ENCODE measurements at places on chromosomes 1 and 21.

- DNase-seq: no peak
These were observed 7.9 kb upstream of the TIAM1 start for GRCh38 chr21:31351960-31352359.

DNA sequence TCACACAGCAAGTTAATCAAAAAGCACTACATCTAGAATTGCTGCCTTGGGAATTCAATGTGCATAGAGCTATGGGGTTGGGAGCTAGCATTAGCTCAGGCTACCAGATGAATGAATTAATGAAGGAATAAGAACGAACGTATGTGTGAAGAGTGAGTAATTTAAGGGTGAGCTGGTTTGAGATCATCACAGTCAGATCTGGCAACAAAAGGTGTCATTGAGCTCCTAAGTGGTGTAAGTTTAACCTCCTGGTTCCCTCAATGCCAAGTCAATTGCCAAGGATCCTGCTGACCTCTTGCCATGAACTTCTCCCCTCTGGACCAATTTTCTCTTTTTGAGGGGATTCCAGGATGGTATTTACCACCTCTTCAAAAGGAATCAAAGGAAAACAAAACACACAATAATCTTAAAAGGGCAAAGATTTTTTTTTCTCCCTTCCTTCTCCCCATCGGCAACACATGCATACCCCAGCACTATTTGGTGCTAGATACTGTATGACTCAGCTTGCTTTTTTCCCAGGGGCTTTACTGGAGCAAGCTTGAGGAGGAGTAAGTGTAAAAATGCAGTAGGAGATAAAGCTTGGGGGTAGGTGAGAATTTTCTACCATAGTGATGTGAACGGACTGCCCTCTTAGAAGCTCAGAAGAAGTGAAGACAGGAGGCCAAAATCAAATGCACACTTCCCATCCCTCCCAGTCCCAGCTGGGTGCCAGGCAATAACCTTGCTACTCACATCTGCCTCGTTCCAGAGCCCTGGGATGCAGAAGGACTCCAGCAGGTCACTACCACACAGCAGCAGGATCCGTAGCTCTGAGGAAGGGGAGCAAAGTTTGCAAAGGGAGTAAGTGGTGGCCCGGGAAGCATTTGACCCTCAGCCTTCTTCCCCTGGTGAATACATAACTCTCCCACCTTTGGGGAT lies 92.0 kb downstream of the LAMC2 start:
- DNase-seq: no peak

DNA sequence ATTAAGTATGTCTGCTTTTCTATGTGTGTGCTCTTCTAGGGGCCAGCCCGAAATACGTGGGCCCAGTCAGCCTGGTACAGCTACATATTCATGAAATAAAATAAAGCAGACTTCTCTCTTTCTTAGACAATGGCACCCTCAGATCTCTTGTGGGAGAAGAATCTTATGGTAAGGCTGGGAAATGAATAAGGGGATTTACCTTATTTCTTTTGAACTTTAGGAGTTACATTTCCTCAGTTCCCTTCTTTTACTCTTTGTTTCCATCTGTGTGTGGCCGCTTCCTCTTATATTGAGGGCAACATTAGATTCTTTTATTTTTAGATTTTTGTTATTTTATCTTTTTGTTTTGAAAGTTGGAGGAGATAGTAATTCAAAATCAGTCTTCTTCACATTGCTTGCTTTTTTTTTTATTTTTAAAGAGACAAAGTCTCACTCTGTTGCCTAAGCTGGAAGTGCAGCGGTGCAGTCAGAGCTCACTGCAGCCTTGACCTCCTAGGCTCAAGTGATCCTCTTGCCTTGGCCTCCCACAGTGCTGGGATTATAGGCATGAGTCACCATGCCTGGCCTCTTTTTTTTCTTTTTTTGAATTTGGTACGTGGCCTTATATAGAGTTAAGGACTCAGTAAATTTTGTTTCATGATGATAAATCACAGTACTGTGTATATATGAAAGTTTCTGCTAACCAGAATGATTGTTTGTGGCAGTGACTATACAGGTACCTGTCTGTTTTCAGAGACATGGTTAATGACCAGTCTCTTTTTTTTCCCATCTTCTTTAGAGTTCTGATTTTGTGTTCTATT lies 9.1 kb downstream of the LAMC1 start:
- DNase-seq: no peak

GRCh38 chr1:115134850-115135480 lies 45.7 kb upstream of the TSPAN2 start:
- DNase-seq: no peak

DNA sequence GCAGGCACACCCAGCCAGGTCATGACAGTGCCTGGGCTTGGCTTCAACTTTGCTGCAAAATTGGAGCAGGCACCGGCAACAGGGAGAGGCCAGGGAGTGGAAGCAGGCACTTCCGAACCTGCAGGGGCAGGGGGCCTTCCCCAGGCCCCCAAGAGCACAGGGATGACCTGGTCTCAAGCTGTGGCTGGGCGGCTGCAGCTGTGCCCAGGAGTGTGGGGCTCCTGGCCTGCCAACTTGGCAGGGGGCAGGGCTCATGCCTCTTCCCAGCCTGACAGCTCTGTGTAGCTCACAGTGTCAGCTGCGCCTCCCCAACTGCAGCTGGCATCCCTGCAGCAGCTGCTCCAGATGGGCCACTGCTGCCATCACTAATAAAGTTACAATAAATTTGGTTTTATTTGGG lies 51.5 kb upstream of the SCYL3 start:
- DNase-seq: no peak

- DNase-seq: no peak
These were observed 165.2 kb upstream of the SAMSN1 start for GRCh38 chr21:14711287-14711686.

GRCh38 chr1:56564615-56565014 lies 14.7 kb downstream of the PLPP3 start:
- no peak for DNase-seq

DNA sequence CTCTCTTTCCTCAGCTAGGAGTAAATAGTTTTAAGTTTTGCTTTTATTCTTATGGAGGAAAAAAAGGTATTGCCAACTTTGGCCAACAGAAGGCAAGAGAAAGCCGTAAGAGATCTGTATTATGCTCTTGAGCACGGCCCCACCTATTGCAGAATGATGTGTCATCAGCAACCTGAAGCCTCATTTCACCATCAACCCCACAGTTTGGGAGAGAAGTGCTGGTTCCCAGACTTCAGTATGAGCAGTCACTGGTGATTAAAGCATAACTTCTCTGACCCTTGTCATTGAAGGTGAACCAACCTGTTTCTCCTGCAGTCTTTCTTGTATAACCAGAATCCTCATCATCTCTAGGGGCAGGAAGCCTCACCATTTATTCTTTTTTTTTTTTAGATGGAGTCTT lies 100.2 kb downstream of the SIPA1L2 start:
- no peak for DNase-seq

DNA sequence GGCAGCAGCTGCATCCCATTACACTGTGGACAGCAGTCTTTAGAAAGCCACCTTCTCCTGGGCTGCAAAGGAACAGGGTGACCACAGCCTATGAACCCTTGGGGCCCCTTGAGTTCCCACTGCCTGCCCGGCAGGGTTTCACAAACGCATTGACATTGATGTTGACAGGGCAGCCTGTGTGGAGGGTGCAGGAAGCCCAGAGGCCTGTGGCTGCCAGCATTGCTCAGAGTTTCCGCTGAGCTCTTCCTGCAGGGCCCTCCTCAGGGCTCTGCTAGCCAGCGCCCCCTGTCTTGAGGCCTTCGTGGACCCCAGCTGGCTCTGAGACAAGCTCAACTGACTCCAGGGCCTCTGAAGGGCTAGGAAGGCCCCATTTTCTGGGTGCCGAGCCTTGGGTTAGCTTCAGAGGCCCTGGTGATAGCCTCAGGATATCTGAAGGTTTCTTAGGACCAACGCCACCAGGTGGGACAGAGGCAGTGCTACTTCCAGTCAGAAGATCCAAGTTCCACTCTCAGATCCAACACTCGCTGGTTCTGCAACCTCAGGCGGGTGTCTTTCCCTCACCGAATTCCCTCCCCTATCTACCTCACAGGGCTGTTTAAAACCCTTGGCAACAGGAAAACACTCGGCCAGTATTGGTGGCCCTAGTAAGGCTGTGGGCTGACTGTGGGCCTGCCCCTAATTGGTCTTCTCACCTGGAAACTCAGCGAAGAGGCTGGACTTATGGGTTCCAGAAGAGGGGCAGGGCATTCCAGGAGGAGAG lies 27.2 kb upstream of the EPS8L3 start:
- no peak for DNase-seq

GRCh38 chr1:25810341-25811299 lies 9.1 kb upstream of the MTFR1L start:
- DNase-seq: no peak

GRCh38 chr21:44817914-44818639 lies at the start of gene SUMO3:
TSS of gene SUMO3 (minus strand) at chr21:44818062. CDS start at chr21:44817968, 94 bp downstream.
- DNase-seq: peak; percentile 57

DNA sequence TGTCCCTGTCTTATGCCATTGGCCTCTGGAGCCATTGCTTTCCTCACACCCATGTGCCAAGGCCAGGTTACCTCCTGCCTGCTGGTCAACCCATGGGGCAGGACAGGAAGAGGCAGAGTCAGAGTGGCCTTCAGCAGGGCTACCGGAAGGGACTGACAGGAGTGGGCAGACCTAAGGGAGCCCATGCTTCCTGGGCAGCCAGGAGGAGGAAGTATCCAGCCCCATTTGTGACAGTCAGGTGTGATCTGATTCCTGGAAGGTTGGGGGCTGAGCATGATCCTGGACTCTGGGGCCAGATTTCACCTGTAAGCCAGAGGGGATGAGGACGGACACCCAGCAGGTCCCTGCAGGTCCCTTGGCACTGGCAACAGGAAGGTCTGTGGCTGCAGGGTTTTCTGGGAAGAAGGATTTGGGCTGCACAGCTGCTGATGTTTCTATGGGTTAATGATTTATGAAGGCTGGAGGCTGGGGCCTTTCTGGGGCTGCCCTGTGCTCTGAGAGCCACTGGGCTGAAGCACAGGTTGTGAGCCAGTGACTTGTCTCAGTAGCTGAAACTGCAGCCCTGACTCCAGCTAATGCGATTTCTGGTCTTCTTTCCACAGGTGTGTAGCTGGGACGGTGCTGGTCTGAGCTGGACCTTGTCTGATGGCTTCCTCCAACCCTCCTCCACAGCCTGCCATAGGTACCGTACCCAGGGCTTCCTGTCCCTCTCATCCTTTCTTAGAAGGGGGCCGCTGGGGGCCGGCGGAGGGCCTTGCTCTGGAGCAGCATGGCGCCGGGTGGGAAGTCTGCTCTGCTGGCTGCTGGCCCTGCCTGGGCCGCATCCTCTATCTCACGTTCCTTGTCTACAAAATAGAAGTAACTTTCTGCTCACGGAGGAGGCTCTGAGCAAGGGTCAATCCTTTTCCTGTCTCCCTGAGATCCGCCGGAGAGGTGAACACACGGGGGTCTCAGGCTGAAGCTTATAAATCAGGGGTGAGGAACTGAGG lies 40.7 kb downstream of the ARHGEF10L start:
- no peak for DNase-seq

- no peak for DNase-seq
These were observed 655 bp downstream of the COL6A1 start for GRCh38 chr21:45982092-45982757.

- no peak for DNase-seq
These were observed 12.7 kb upstream of the PLEKHM2 start for GRCh38 chr1:15671430-15671829.

DNA sequence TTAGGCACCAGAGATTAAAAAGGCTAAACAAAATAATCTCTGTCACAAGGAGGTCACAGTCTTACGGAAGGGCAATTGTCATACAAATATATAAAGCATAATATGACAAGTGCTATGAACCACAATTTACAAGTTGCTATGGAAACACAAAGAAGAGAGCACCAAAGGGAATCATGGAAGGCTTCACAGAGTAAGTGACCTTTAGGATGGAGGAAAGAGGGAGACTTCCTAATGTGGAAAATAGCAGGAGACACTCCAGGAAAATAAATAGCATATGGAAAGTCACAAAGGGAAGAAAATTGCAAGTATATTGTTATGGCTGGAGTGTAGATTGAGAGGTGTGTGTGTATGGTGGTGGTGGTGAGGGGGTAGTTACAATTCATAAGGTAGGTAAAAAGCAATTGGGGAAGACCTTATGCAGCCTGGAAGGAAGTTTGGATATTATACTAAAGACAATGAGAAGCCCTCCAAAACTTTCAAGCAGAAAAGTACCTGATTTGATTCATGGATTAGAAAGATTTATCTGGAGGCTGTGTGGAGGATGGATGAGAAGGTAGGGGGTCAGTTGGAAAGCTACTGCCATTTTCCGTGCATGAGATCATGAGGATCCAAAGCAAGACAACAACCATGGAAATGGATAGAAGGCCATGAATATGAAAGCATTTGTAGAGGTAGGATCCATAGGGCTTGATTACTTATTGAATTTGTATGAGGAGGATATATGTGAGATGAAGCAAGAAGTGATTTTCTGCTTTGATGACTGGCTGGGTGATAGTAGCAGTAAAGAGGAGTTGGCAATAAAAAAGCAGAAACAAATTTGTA lies 61.7 kb downstream of the SAMSN1 start:
- DNase-seq: no peak

DNA sequence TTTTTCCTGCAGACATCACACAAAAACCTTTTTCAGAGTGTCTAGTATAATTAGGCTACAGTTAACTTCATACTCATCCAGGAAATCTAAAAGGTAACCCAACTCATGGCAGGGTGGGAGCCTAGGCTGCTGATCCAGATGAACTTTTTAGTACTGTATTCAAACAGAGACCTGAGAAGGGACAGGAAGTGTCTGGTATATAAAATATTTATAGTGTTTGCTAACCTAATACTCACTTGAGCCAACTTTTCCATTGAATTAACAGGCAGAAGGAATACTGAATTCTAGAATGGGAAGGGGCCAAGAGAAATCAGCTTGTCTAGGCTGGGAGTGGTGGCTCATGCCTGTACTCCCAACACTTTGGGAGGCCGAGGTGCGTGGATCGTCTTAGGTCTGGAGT lies 22.2 kb upstream of the NKAIN1 start:
- DNase-seq: no peak

All from SK-N-DZ (cell line).